ENCODE measurements at places on chromosomes 5 and 9.

DNA sequence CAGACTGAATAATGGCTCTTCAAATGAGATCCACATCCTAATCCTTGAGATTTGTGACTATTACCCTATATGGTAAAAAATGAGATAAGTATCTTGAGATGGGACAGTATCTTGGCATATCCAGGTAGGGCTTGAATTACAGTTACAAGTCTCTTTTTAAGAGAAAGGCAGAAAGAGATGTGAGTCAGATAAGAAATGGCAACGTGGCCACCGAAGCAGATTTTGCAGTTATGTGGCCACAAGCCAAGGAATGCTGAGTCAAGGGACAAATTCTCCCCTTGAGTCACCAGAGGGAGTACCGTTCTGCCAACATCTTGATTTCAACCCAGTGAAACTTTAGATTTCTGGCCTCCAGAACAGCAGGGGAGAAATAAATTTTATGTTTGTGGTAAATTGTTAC, 1983.0 kb upstream of the C9orf72 start:
- no peak for DNase-seq

DNA sequence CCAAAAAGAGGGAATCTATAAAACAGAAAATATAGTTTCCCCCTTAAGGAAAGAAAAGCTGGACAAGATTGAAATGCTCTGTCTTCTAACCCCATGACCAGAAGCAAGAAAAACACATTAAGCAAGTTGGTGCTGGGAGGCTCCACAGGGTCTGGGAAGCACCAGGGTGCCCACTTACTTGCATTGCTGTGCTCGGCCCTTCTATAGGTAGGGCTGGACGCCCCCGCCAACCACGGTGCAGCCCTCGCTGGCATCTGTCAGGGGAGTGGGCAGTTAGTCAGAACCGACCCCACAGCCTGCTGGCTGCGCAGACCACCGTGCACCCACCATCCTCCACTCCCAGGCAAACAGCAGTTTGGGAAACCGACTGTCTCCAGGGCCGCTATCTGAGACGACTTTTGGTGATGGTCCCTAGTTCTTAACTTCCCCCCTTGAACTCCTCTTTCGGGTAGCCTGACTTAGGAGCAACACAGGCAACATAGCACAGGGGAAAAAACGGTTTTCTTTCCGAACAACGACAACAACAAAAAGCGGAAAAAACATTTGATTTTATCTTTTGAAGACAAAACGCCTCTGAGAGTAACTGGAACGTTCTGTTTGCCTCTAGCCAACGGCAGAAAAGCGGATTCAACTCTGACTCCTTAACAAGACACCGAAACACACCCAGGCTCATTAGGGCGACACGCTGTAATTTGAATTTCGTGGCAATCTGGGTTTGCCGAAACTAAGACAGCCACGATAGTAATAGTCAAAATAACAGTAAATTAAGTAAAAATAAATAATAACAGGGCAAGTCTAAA, 3.9 kb downstream of the IRX2 start:
- DNase-seq, result no peak

GRCh38 chr9:18617759-18618158, 143.8 kb downstream of the ADAMTSL1 start:
- DNase-seq, result no peak

GRCh38 chr9:35827486-35827885, 1.0 kb downstream of the FAM221B start:
- no peak for DNase-seq

- DNase-seq, result no peak
Measured at GRCh38 chr5:4883360-4883759, 256.8 kb upstream of the ADAMTS16 start.

GRCh38 chr5:131229623-131230022, 34.2 kb upstream of the CDC42SE2 start:
- no peak for DNase-seq

GRCh38 chr5:16477541-16477940, 11.9 kb upstream of the ZNF622 start:
- DNase-seq, result no peak
